ENCODE measurements at places on chromosomes 6 and 20.

GRCh38 chr20:906703-907270 lies 9.3 kb downstream of the ANGPT4 start:
- DNase-seq: no peak

GRCh38 chr6:84739866-84740208 lies 24.6 kb downstream of the TBX18 start:
- no peak for DNase-seq

DNA sequence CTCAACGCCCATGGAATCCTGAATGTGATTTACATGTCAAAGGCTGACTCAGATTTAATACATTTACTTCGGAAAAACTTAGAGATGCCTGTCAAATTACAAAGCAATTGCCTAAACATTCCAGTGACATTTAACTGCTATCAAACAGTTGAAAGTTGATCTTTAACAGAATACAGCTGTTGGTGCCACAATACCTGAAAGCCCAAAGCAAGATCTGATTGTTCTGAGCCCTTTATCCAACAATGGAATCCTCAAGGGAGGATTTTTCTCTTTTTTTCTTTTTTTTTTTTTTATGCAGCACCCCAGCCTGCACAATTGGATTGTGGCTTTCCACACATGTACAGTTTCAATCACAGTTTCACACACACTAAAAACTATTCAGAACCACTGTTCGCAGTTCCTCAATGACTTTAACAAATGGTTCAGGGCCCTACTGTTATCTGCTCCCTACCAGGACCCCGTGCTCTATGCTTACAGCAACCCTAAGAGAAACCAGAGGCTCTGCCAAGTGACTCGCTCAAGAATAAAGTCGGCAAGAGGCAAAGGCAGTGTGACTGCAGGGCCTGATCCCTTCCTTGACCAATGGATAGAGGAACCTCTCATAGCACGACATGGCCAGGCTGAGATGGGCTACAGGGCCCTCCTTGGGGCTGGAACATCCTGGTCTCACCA lies 33.3 kb downstream of the EPB41L2 start:
- DNase-seq: no peak

GRCh38 chr20:33630507-33630906 lies 31.6 kb upstream of the C20orf144 start:
- no peak for DNase-seq

DNA sequence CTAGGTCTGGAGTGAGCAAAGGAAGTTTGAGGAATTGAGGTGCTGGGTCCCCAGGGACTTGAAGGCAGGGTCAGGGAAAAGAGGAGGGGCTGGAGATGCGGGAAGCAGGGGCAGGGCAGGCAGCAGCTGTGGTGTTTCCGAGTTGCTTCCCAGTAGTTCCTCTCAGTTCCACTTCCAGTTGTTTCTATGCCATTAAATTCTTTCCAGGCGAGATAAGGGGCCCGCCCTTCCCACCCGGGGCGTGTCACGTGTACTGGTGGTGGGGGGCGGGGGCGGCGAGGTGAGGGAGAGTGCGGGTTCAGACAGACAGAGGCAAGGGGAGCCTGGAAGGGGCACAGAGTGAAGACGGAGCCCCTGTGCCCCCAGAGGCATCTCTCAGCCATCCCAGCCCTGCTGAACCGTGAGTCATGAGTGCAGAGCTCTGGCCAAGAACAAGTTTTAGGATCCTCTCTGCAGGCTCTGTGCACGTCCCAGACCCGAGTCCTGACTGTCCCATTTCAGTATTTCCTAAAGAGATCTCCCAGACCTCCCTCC lies 977 bp downstream of the TNXB start:
- no peak for DNase-seq

DNA sequence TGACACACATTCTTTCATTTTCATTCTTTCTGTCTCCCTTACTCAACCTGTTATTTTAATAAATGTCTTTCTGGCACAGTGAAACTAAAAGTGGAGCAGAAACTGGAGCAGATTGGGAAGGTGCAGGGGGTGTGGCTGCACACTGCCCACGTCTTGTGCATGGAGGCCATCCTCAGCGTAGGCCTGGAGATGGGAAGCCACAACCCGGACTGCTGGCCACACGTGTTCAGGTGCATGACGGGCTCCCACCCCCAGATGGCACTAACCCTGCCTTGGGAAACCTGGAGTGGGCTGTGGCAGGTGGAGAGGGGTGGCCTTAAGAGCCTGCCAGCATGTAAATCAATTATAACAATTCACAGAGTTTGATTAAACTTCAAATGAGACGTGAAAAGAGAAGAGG lies 71.4 kb upstream of the PBOV1 start:
- DNase-seq: no peak

DNA sequence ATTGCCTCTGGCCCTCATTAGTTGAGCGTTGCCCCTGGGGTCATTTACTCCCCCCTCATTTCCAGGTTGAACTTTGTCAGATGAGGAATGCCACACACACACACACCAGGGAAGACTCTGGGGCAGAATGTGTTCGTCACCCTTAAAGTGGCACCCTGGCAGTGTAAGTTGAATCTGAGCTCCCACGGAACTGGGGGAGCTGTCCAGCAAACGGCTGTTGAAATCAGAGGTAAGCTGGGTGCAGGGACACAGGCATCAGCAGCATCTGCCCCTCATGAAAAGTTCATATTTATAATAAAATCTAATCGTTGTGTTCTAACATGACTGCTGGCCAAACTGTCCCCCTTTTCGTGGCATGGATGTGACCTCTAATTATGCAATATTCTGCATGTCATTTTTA lies 4.3 kb upstream of the MC3R start:
- no peak for DNase-seq
